Fibroblast of skin of left biceps (primary cell): ENCODE measurements at places on chromosomes 5 and 9.

- no peak for DNase-seq
Observed at GRCh38 chr9:126609711-126610388, 3.9 kb upstream of the LMX1B start.

DNA sequence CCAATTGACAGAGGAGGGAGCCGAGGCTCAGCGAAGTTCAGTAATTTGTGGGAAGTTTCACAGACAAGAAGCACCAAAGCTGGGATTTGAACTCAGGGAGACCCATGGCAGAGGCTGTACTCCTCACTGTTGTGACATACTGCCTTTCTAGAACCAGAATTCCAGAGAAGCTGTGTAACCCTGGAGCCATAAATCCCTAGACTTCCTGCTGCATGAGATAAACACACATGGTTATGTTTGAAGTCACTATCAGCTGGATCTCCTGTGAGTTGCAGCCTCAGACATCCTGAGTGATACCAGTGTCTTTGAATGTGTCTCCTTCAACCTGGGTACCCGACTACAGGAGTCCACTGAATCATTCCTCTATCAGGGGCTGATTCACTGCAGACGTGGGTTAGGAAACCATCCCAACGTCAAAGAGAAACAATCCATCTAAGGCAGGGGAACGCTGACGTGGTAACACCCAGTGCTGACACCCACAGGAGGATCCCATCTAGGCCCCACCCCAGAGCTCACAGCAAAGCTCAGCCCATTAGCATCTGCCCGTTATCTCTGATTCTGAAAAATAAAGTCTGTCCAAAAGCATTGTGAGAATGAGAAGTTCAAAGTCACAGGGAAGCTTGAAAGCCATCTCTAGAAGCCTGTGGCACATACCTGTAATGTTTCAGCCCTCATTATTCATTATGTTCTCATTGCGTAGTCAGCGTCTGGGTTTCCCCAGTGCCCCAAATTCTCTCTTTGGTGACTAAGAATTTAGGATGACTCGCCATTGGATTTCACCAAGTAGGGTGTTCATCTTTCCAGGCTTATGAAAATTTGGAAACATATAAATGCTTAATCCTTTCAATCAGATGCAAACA lies 36.3 kb upstream of the BASP1 start:
- DNase-seq, result peak; percentile 85

DNA sequence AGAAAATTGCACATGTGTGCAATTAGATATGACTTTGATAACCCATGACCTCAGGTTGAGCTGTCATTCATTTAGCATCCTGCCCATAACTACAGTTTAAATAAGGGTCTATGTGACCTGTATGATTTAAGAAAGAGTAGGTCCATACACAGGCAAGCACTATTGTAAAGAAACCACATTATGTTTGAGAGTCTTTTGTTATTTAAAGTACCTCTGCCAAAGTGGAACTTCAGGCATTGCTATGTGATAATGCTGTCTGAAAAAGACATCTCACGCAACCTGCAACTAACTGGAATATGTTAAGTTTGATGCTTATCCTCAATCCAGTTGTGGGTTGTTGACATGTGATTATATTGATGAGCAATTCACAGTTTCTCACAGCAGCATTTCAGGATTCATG lies 317.0 kb downstream of the TMEM161B start:
- no peak for DNase-seq

GRCh38 chr5:81842795-81843398 lies 92.0 kb upstream of the SSBP2 start:
- no peak for DNase-seq

GRCh38 chr5:83526289-83526688 lies 54.7 kb downstream of the VCAN start:
- no peak for DNase-seq

DNA sequence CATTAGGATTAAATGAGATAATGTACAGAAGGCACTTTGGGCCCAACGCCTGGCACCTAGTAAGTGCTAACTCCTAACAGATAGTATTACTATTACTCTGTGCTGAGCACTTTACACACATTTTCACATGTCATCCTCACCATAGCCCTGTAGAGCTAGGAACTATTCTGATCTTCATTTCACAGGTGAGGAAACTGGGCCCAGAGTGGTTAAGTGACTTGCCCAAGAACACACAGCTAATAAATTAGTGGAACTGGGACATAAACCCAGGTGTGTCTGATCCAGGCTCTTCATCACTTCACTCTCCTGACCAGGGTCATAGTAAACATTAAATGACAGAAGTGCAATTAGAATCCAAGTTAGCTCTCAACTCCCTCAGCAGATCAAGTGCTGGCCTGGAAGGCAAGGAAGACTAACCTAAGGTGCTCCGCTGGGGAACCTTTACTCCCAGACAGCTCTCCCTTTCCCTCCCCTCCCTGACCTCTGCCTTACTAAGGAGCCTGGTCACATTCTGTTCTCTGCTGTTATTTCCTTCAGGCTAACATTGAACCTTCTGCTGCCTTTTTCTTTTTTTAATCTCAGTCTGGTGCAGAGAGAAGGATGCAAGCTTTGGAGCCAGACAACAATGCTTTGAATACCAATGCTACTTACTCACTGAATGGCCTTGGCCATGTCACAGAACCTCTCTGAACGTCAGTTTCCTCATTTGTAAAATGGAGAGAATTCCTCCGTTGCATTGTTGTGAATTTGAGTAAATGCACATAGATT lies 4.1 kb upstream of the ADRA1B start:
- DNase-seq, result no peak

GRCh38 chr5:28807195-28807729 lies 1768.9 kb upstream of the CDH9 start:
- DNase-seq, result no peak

DNA sequence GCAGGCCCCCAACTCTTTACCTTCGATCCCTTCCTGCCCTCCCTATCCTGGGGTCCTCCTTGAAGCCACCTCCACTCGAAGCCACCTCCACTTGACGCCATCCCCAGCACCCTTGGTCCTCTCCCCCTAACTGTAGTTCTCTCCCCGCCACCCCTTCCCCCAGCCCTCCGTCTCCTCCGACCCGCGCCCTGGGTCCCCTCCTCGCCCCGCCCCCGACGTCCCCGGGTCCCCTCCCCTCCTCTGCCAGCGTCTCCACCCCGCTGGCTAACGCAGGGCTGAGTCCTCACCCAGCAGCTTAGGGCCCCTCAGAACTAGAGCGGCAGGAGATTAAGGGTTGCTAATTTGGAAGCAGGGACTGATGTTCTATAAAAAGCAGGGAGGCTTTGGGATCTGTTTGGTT lies 30.6 kb upstream of the ANKRD33B start:
- DNase-seq, result no peak

GRCh38 chr9:121491111-121491510 lies 8.5 kb downstream of the GGTA1 start:
- no peak for DNase-seq

- DNase-seq, result no peak
Observed at GRCh38 chr9:68603371-68603770, 62.7 kb upstream of the TMEM252 start.

GRCh38 chr5:110329955-110330525 lies 396.4 kb downstream of the TMEM232 start:
- DNase-seq, result no peak
